ENCODE measurements at places on chromosomes 2 and 18.

DNA sequence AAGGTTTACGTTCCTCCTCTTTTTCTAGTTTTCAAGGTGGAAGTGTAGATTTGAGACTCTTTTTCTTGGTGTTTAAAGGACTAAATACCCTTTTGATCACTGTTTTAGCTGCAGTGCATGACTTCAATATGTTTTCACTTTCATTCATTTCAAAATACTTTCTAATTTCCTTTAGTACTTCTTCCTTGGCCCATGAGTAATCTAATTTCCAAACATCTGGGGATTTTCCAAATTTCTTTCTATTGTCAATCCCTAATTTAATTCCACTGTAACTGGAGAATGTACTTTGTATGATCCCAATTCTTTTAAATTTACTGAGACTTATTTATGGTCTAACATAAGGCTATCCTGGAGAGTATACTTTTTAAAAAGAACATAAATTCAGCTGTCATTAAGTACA is 3.8 kb upstream of the RHBDD1 start:
- DNase-seq, result peak; percentile 9

GRCh38 chr2:138390316-138390945 is 111.1 kb upstream of the SPOPL start:
- DNase-seq, result no peak

DNA sequence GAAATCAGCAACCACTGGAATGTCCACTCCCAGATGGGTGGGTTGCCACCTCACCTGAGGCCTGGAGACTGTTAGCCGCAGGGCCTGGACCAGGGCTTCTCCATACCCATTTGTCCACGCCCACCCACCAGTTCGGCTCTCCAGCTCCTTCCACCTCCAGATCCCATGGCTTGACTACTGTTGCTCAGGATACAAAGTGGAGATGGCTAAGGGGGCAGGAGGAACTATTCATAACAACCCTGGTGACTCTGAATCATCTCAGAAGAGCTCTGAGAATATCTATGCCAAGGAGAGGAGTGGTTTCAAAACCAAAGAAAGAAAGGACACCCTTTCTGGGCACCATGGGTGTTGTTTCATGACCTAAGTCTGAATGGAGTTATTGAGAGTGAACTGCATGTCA is 145.8 kb downstream of the LAMA3 start:
- DNase-seq, result no peak

GRCh38 chr2:4937550-4937949 is 754.6 kb upstream of the SOX11 start:
- DNase-seq, result peak; percentile 18

- peak; percentile 72 for DNase-seq
Measured at GRCh38 chr18:10892786-10893185, 256.6 kb downstream of the PIEZO2 start.

GRCh38 chr2:110101901-110102803 is 13.5 kb downstream of the MALL start:
- peak; percentile 47 for DNase-seq

DNA sequence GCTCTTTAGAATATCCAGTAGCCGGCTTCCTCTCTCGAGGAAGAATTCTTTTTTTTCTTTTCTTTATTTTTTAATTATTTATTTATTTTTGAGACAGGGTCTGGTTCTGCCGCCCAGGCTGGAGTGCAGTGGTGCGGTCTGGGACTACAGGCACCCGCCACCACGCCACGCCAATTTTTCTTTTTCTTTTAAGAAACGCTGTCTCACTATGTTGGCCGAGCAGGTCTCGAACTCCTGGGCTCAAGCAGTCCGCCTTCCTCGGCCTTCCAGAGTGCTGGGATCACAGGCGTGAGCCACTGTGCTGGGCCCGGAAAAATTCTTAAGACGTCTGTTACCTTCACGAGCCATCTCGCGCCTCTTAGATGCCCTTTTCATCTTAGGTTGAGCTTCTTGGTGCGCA is 931 bp upstream of the TMEM131 start:
- DNase-seq, result no peak

GRCh38 chr18:22311301-22311700 is 106.4 kb downstream of the CTAGE1 start:
- peak; percentile 60 for DNase-seq

GRCh38 chr2:169036736-169037440 is 5.8 kb upstream of the ABCB11 start:
- no peak for DNase-seq

GRCh38 chr18:79402209-79402576 is 6.5 kb downstream of the NFATC1 start:
- DNase-seq, result no peak

DNA sequence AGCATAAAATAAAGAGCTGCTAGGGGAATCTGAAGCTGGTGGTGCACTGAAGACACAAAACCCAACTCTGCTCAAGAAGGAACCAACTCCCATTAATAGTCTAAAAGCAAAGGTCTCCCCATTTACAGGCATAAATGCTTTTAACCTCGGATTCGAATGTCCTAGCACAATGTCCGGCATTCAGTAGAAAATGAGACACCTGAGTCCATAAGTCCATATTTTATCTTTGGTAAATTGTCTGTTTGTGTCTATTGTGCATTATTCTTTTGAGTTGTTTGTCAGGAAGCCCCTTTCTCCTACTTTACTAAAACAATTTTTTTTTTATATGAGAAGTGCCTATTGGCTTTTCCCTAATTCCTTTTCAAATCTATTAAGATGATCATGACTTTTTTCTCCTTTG is 179.5 kb upstream of the SMAD7 start:
- no peak for DNase-seq

DNA sequence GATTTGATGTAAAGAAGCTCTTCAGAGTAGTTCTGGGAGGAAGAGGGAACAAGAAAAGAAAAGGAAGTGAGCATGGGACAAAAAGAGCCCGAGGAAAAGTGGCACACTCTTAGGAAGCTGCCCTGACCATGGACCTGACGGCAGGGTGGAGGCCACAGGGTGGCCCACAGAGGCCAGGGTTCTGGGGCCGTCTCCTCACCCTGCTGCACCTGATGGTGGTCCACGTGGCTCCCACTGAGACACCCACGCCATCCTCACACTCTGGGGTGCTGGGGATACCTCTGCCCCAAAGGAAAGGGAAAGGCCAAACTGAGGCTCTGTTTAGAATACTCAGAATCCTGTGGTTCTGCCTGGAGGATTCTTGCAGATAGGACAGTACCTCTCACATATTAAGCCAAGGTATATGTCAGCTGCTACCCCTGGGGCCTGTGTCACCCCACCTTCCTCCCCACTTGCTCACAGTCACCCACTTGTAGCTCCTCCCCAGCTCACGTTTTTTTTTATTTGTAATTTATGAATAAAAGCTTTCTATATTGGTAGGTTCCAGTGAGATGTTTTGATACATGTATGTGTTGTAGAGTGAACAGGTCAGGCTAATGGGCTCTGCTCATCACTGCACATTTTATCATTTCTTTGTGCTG is 171.1 kb downstream of the LDLRAD4 start:
- no peak for DNase-seq

DNA sequence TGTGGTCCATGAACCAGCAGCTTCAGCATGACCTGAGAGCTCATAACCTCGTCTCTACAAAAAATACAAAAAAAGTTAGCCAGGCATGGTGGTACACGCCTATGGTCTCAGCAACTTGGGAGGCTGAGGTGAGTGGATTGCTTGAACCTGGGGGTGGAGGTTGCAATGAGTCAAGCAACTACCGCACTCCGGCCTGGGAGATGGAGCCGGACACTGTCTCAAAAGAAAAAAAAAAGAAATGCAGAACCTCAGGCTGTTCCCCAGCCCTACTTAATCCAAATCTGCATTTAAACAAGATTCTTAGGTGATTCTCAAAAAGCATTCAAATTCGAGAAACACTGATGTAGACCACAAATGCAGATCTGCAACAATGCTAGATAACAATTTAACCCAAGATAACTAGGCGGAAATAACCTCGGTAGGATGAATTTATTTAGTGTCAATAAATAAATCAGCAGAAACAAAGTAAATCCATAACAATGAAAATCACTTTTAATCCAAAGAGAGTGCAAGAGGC is 203.5 kb downstream of the SP3 start:
- DNase-seq, result no peak

- no peak for DNase-seq
Measured at GRCh38 chr2:46574457-46575355, 95.3 kb downstream of the TMEM247 start.

DNA sequence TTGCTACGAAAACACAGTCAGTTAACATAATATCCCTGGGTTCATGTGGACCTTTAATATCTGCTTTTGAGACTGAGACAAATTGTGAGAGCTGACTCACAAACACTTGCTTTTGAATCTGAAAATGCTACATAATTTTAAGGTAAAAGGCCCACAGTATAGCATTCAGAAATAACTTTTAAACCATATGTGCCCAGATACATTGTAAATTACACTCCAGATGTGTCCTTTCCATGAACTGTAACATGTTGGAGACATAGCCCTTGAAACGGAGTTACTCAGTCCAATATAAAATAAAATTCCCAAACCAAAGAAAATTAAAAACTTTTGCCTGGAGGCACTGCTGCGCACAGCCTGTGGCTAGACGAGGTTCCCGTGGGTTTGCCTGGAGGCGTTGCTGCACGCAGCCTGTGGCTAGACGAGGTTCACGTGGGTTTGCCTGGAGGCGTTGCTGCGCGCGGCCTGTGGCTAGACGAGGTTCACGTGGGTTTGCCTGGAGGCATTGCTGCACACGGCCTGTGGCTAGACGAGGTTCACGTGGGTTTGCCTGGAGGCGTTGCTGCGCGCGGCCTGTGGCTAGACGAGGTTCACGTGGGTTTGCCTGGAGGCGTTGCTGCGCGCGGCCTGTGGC is 131.9 kb upstream of the ALKAL2 start:
- no peak for DNase-seq

GRCh38 chr18:10245846-10246175 is 208.6 kb upstream of the APCDD1 start:
- no peak for DNase-seq

GRCh38 chr2:119960821-119961220 is 52.1 kb upstream of the EPB41L5 start:
- DNase-seq, result peak; percentile 93

GRCh38 chr2:174577967-174578589 is 19.5 kb downstream of the WIPF1 start:
- peak; percentile 80 for DNase-seq

Measured in fibroblast of skin of abdomen (primary cell).